GM10248 (cell line): ENCODE measurements at places on chromosomes 1 and 21.

DNA sequence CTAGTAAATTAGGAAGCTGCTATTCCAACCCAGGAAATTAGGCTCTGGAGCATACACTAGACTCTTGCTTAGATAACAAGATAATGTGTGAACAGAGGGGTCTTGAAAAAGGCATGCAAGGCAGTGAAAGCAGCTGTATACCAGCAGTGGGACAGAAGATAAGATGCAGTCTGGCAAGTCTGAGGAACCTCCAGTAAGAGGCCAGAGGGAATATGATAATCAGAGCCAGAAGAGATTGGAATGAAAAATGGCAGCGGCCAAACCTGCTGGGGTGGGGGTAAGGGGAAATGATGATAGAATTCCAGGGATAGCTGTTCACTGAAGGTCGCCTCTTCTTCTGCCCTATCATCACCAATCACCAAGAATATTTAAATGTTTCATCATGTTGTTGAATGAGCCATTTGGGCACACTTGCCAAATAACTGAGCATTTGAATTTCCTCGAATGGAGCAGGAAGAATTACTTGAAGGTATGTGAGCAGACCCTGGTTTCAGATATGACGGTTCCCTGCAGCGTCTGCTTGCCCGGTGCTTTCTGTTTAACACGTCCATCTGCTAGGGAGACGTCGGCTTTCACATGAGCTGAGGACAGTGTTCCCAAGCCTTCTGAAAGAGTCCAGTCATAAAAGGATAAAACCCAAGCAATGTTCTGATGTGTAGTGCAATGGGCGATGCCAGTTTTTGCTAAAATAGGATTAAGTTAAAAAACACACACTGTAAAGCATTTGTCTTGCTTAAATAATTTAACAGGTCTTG lies 173.3 kb downstream of the RWDD3 start:
- no peak for DNase-seq

GRCh38 chr21:27756191-27756590 lies 789.3 kb upstream of the ADAMTS5 start:
- DNase-seq, result no peak

GRCh38 chr1:188027613-188028012 lies 1198.9 kb downstream of the PLA2G4A start:
- peak; percentile 13 for DNase-seq

DNA sequence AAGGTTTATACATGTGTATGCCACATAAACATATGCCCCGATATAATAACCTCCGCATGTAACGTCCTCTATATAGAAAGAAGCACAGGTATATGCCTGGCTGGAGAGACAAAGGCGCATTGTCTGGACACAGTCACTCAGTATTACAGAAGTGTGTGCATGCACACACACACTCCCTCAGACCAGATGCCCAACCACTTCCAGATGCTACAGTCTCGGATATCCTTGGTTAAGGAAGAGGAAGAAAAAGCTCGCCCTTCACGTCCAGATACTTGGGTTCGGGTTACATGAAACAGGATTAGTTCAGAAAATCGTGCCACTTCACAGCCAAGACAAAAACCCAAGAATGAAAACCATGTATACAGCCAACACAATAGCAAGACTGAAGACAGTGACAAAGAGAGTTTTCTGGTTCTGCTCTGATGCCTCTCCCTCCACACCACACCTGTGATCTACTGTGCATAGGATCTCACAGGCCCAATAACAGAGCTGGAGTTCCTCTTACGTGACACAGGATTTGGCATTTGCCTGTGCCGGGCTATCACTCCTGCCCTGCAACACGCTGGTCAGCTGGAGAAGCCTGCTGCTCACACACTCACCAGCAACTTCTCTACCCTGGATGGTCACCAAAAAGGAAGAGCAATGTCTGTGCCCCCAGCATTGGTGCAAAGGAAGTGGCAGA lies 75.0 kb downstream of the SSBP3 start:
- no peak for DNase-seq

DNA sequence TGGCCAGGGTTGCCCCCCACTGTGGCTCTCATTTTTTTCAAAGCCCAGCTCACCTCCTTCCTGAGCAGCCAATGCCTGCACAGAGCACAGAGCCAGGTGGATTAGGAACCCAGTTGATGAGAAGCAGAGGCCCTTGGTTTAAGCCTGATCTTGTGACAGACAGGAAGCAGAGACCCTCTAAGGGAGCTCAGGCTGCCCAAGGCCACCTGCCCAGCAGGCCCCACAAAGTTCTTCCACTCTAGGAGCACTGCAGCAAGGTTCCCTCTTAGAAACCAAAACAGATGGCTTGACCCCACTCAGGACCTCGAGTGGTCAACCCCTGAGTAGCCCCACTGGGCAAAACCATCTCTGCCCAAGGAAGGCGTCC lies 25.5 kb upstream of the PRSS38 start:
- no peak for DNase-seq

- no peak for DNase-seq
Measured at GRCh38 chr1:22450351-22451021, 1.2 kb upstream of the ZBTB40 start.
